ENCODE measurements at places on chromosomes 1 and 21.

- no peak for DNase-seq
Observed at GRCh38 chr1:79285667-79286066, 279.1 kb upstream of the ADGRL4 start.

DNA sequence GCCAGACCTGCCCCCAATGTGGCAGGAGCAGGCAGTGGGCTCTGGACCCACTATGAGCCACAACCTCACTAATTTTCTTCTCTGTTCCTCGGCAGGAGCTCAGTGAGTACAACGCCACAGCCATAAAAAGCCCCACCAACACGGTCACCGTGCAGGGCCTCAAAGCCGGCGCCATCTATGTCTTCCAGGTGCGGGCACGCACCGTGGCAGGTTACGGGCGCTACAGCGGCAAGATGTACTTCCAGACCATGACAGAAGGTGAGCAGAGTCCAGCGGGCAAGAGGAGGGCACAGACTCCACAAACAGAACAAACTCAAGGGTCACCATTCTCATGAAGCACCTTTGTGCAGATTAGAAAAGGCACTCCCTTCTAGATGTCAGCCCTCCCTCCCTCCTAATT lies 79.9 kb downstream of the LACTBL1 start:
- DNase-seq: no peak

DNA sequence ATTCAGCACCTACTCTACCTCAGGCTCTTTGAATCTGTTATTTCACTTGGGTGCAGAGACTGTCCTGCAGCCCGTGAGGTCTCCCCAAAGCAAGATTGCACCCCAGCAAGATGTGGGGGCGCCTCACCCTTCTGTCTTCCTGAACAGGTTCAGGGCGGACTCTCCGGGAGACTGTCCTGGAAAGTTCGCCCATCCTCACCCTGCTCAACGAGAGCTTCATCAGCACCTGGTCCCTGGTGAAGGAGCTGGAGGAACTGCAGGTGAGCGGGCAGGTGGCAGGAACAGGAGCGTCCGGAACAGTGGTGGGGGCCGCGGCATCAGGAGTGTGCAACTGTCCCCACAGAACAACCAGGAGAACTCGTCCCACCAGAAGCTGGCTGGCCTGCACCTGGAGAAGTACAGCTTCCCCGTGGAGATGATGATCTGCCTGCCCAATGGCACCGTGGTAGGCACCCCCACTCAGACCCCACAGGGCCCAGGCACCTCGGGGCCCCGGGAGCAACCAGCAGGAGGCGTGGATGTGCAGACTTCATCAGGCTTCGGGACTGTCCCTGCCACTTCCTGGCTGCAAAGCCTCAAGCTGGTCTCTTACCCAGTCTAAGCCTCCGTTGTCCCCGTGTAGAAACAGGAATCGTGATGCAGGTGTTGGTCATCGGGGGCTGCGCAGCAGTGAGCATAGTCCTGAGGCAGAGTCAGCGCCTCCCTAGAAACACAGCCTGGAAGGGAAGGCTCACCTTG lies 5.9 kb upstream of the MTFR1L start:
- DNase-seq: no peak

DNA sequence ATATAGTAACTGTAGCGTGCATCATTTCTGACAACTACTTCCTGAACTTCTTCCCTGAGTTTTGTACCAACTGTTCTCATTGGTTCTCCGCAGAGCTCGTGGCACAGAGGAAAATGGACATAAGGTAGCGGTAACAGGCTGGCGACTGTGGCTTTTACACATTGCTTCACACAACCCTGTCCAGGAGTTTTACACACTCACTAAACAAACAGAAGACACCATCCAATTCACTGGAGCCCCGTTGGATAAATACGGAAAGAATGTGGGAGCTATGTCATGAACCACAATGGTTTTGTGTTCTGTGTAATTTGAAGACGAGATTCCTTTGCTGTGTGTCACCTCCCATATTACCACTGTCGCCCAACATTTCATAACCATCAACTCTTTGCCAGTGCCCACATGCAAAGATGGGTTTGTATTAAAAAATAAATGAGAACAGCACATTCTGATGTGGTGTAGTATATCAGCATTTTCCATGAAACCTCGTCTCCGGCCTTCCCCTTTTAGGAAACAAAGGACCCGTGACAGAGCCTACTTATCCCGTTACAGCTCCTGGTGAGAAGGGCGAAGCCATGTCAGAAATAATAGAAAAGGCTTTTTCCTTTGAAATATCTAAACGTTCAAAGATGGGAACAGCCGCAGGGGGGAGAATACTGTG lies 47.4 kb upstream of the ENAH start:
- DNase-seq: no peak

- DNase-seq: no peak
Observed at GRCh38 chr1:37901191-37901892, 42.0 kb upstream of the MTF1 start.

DNA sequence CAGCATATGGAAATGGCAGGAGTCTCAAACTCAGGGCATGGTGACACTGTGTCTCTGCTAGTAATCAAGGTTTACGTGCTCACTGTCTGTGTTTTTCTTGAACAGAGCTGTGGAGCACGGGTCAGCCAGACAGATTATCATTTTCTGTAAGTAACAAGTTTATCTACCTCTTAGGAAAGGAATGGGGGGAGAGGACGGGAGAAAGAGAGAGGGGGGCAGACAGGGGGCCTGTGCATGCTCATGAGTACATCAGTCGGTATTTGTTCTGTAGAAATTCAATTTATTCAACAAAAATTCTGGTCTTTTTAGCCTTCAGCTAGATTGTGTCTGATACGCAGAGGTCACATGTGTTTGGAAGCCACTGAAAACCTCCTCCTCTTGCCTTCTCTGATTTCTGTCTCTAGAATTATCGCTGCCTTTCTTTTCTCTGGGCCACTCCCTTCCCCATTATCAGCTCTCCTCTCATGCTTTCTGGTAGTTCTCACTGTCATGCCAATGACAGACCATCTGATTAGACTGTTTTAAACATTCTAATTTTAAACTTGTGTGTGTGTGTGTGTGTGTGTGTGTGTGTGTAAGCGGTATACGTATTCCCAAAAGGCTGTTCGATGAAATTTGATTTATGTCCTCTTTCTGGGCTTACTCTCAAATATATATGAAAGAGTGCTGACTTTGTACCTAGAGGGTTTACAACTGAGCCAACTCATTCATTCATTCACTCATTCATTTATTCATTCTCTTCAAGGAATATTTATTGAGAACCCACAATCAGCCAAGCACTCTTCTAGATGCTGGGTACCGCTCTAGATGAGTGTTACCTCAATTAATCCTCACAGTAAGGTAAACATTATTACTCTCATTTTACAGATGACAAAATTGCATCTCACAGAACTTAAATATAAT lies 636.9 kb downstream of the KIF26B start:
- no peak for DNase-seq

GRCh38 chr1:201022820-201023516 lies 546 bp downstream of the KIF21B start:
- DNase-seq: no peak

DNA sequence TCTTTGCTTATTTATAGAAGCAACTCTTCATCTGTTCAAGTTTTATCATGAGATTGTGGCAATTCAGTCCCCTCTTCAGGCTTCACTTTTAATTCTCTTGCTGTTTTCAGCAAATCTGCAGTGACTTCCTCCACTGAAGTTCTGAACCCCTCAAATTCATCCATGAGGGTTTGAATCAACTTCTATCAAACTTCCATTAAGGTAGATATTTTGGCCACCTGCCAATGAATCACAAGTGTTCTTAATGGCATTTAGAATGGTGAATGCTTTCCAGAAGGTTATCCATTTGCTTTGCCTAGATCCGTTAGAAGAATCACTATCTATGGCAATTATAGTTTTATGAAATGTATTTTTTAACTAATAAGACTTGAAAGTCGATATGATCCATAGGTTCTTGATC lies 946.7 kb upstream of the B3GALT2 start:
- DNase-seq: no peak

DNA sequence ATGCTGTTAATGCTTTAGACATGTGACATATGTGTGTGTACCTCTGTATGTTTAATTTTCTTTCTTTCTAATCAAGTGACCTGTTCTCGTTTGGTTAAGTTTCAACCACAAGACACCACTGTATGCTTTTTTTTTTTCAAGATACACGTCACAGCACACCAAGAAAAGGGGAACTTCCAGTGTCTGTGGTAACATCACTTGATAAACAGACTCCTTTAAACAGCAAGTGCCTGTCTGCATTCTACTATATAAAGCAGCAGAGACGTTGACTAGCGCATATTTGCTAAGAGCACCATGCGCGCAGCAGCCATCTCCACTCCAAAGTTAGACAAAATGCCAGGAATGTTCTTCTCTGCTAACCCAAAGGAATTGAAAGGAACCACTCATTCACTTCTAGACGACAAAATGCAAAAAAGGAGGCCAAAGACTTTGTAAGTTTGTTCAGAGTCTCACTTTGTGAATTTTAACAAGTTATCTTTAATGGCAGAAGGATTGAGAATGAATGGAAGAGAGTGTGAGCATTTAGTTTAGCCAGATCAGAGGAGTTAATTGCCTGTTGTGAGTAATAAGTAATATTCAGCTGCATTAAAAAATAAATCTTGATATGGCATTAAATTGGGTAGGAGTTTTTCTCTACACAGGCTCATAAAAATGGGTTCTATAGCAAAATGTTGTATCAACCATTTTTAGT lies at the start of gene RGS1:
TSS of gene RGS1 (plus strand) at position 275 of the 691 bp plus-strand sequence. CDS start at position 295, 20 bp downstream.
- DNase-seq: no peak

GRCh38 chr1:147676311-147677085 lies 6.2 kb upstream of the ACP6 start:
- no peak for DNase-seq

GRCh38 chr1:28036431-28036830 lies 52.0 kb downstream of the EYA3 start:
- no peak for DNase-seq

DNA sequence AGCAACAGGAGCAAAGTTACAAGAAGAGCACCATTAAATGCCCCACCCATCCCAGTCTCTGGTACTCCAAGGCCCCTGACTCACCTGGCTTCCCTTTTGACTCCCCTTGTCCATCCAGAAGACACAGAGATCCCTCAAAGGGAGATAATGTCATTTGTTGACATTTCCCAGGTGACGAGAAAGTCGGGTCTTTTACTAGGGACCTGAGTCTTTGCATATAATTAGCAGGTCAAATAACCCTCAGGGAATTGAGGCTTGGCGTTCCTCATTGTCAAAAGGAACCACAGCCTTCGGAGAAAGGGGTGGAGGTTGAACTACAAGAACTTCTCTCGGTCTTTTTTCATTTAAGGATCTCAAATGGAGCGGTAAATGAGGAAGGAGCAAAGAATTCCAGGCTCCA lies 133.2 kb downstream of the PROX1 start:
- no peak for DNase-seq
